Stimulated activated CD4-positive, alpha-beta T cell treated with anti-CD3 and anti-CD28 coated beads, Interleukin-4, amount 100 ng/mL, for 4 hours (primary cell): ENCODE measurements at places on chromosomes 6 and 20.

DNA sequence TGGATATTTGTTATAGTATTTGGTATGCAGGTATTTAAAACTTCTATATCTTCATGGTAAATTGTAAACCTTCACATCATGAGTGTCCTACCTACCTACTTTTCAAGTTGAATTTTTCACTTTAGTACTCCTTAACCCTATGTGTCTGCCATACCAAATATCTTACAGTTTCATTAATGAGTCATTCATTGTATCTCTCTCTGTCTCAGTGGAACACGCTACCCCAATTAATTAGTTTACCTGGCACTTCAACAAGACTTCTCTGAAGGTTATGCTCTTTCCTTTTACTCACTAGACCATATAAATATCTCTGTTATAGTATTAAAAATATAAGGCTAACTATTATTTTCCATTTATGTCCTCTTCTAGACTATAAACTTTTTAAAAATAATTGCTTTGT, 123.9 kb upstream of the GJE1 start:
- DNase-seq: no peak

DNA sequence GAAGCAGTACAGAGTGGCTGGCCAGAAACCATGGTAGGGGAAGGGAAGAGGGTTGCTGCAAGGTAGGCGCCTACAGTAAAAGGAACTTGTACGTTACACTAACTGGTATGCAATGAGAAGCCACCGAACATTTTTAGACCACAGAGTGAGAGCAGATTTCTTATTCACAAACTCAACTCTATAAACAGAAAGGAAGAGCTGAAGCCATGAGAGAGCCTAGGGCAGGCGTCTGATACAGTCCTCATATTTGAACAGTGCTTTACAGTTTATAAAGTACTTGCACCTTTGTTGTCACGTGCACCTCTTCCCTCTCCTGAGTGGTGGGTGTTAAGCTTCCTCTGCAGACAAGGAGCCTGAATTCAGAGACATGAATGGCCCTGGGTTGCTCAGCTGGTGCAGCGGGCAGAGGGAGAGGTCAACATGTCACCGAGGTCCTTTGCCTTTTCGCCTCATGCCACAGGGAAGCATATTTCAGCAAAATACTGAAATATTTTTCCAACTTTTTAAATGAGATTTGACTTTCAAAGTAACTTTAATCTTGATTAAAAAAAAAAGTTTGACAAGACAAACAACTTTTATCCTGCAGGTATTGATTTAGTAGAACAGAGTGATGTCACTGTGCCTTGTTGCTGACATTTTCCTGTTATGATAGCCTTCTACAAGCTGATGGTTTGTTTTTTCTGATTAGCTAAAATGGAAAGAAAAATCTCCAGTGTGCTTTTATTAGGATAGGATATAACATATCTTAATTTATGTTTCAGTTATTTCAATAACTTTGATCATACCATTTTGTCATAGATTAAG, 23.8 kb downstream of the UST start:
- DNase-seq: no peak

DNA sequence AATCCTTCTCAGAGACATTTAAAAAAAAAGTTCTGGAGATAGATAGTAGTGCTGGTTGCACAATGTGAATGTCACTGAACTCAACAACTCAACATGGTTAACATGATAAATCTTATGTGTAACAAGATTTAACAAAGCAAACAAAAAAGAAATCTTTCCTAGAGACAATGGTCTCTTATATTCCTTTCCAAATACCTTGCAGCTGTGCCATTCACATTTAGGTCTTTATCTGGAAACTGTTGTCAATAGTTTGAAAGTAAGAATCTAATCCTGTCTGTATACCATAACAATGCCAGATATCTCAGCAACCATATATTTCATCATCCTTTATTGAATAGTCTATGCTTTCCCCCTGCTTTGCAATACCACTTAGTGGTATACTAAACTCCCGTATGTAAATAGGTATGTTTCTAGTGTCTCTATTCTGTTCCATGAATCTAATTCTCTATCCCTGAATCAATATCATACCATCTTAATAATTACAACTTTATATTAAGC, 2.1 kb downstream of the SERAC1 start:
- DNase-seq: no peak

GRCh38 chr6:17004269-17004668, 97.6 kb upstream of the STMND1 start:
- no peak for DNase-seq

DNA sequence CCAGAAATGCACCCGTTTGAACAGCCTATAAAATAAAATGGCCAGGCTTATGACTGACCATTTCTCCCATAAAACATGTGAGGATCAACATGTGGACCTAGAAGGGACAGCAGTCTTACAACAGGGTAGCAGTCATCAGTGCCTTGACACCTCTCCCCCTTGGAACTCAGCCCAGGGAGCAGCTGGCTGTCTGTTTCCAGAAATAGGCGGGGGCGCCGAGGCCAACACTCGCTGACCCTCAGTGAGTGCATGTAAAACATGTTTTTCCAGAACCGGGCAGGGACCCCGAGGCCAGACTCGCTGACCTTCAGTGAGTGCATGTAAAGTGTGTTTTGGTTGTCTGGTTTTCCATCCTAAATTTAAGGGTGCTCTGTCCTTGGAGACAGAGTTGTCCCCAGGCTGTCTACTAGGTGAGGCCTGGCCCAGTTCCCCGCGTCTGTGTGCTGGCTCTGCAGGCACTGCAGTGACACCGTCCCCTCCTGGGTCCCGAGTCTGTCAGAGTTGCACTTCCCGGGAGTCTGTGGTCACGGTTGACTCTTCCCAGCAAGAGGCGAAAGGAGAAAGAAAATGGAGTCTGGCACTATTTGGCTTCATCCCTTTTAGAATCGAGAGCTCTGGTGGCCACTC, 19.8 kb upstream of the ADRM1 start:
- DNase-seq: no peak

GRCh38 chr6:41302638-41303037, 16.2 kb upstream of the TREM1 start:
- DNase-seq: no peak

DNA sequence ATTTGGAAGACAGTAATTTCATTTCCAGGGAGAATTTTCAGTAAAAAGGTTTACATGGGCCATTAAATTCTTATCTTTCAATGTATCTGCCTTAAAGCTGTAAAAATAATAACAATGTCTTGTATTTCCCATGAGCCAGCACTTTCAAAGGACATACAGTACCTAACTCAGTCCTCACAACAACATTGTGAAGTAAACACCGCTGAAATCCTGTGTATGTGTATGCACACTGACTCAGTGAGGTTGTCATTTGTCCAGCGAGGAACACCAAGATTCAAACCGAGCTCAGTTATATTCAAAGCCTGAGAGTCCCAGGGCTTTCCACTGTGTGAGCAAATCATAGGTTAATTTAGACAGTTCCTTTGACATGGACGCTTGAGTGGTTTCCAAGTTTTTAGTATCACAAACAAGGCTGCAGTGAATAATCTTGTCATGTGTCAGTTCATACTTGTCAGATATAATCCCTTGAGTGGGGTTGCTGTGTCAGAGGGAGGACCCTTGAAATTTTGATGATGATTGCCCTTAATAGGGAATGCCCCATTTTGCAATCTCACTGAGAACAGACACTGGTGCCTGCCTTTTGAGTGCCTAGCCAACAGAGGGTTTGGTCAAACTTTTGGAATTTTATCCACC, 50.0 kb upstream of the SLC22A23 start:
- no peak for DNase-seq

- DNase-seq: no peak
Observed at GRCh38 chr20:33825340-33826269, 14.5 kb downstream of the CHMP4B start.

DNA sequence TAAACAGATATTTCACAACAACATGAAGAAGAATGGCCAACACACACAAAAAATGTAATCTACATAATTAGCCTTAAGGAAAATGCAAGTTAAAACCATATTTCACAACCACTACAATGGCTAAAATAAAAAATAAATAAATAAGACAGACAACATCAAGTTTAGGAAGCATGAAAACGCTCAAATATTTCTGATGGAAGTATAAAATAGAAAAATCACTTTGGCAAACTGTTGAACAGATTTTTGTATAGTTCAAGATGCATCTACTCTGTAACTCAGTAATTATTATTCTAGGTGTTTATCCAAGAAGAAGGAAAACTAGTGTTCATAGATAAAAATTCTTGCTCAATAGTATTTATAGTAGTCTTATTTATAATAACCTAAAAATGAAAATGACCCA, 1410.1 kb upstream of the ADGRB3 start:
- DNase-seq: no peak

- DNase-seq: no peak
Observed at GRCh38 chr20:63829603-63829944, 1.5 kb downstream of the ZBTB46 start.

DNA sequence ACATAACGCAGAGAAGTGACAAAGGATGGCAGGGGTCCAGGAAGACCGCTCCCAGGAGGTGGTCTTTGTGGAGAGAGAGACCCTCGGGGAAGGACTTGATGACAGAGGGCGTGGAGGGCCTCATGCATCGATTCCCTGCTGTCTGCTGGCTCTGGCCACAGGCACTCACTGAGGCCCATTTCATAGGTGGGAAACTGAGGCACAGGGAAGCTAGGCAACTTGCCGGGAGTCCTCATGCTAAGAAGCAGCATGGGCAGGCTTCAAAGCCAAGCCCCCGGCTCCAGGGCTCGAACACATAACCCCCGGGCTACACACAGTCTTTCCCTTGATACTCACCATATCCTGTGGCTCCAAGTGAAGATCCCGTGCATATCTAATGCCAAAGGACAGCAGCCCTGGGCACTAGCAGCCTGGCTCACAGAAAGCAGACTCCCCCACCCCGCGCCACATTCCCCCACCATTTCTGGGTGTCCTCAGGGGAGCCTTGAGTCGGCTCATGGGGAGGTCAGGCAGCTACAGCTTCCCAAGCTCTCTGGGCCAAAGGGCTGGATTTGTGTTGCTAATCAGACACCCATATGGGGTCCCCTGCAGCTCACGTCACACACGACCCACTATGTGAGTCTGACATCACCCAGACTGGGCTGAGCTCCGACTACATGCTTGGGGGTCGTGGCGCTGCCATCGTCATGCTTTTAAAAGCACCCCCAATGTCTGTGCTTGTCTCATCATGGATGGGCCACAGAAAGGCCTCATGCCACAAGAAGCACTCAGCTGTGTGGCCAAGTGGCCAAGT, 130.9 kb upstream of the PMEPA1 start:
- no peak for DNase-seq

- no peak for DNase-seq
Observed at GRCh38 chr20:36754656-36755222, 8.8 kb upstream of the NDRG3 start.

- DNase-seq: no peak
Observed at GRCh38 chr6:98498866-98499265, 335.5 kb upstream of the POU3F2 start.

DNA sequence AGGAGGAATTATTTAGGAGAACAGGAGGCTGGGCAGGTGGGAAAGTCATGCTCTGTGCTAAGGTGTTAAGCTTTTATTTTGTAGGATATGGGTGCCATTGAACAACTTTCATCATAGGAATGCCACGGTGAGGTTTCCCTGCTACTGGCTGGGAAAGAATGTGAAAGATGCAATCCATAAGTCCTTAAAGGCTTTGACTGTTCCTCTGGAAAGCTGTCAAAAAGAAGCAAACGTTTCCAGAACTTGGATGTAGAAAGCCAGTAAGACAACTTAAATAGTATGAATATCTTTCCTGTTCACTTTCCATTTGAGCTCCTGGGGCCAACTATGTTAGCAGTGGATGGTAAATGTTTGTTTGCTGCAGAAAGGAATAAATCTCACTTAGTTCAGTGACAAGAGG, 574.4 kb downstream of the RNF144B start:
- no peak for DNase-seq
